ENCODE measurements at places on chromosomes 7 and 10.

DNA sequence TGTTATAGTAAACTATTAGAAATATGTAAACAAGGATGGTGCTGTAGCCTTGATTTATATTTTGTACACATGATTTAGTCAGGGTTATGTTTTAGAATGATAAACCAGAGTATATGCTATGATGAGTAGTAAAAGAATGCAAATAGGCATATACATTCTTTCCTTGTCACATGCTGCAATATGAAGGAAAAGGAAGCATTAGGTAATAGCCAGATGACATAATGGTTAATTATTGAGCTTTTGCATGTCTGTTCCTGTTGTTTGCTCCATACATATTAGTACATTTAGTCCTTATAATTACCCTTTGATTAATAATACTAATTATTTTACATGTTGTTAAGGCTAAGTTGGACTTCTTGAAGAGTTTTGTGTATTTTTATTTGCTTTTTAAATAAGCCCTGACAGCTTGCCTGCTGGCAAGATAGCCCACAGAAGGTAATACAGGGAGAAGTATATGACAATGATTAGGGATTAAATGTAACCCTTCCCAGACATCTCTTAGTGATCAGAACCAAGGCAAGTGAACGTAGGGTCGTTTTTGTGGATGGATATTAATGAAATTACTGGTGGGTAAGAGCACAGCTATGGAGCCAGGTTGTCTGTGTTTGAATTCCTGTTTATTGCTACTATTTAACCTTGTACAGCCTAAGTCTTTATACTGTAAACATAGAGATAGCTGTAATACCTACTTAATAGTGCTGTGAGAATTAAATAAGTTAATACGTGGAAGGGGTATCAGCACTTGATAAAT, 68.4 kb downstream of the PHTF2 start:
- no peak overlapping the region for H3K4me3 ChIP-seq
- no peak overlapping the region for H3K27ac ChIP-seq
- H3K4me1 ChIP-seq: peaks cover 4% of the 10 kb centered on the region
- no peaks in the 10 kb centered on the region for H3K27me3 ChIP-seq
- peaks cover 12% of the 10 kb centered on the region for H3K36me3 ChIP-seq

DNA sequence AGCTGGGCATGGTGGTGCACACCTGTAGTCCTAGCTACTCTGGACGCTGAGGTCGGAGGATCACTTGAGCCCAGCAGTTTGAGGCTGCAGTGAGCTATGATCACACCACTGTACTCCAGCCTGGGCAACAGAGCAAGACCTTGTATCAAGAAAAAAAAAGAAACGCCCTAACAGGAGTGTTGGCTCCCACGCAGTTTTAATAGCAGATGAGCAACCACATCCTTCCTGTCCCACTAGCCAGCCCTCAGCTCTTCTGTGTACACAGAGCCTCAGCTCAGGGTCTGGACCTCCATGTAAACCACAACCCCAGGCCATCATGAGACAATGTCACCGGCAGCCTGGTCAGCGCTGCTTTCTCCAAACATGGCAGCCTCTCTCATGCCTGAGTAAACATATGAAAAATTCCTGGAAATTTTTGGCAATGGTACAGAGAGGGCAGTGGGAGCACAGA, 108.2 kb downstream of the PIP4K2A start:
- peaks cover 16% of the 10 kb centered on the region for H3K36me3 ChIP-seq
- H3K27me3 ChIP-seq: no peaks in the 10 kb centered on the region
- no peak overlapping the region for H3K27ac ChIP-seq
- no peak for DNase-seq
- peaks cover 26% of the 10 kb centered on the region for H3K4me1 ChIP-seq
- H3K4me3 ChIP-seq: no peak overlapping the region

DNA sequence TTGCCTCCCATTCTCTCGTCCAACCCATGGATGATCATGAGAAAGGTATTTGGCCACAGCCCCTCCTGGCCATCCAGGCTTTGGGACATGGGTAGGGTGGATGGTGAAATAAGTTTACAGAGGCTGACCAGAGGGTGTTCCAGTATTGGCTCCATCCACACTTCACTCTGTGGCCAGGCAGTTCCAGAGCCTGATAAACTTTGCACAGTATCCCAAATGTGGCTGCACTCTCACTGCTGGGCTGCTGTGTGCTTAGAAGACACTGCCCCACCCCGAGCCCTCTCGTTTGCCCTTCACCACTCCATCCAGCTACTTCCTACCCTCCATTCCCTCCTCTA, 72.0 kb upstream of the ZMIZ1 start:
- H3K27me3 ChIP-seq: no peaks in the 10 kb centered on the region
- H3K4me3 ChIP-seq: no peak overlapping the region
- no peaks in the 10 kb centered on the region for H3K36me3 ChIP-seq
- no peak overlapping the region for H3K27ac ChIP-seq

DNA sequence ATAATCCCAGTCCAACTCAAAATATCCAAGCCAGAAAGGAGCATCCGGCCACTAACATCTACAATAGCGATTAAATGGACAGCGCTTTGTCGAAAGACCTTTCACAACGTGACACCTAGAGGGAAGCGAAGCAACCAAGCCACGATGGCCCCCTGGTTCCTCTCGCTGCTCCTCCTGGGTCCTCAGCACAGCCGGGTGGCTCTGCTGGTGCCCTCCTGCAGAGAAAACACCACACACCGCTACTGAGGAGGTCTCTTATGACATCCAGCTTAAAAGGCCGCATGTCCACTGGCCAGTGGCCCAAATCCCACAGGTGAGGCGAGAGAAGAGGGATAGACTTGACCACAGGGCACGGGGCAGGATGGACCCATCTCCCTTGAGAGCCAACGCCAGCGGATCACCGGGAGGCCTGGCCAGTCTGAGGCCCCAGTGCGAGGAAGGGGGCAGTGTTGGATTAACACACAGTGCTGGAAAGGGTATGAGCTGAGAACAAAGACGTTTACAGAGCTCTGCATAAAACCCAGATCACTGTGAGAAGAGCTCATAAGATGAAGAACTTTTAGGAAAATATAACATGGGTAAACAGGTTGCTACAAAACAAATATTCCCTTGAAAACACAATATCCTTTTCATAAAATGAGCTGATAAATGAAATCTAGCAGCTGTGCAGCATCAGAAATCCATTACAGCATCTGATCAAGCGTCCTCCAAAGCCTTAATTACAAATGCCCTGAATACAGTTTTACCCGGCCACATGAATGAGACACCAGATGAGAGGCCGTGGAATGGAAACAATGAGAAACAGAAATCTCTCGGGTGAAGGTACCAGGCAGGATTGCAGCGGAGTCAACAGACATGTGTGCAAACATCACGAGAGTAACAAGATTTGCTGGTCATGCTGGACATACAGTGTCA, 236.7 kb downstream of the DIP2C start:
- H3K4me3 ChIP-seq: no peak overlapping the region
- H3K4me1 ChIP-seq: peaks cover 53% of the 10 kb centered on the region
- peaks cover 4% of the 10 kb centered on the region for H3K36me3 ChIP-seq
- no peaks in the 10 kb centered on the region for H3K27me3 ChIP-seq

- DNase-seq: no peak
- no peak overlapping the region for H3K27ac ChIP-seq
- H3K4me3 ChIP-seq: no peak overlapping the region
- no peaks in the 10 kb centered on the region for H3K27me3 ChIP-seq
- peaks cover 20% of the 10 kb centered on the region for H3K4me1 ChIP-seq
Observed at GRCh38 chr10:73931767-73932619, 21.1 kb downstream of the PLAU start.

GRCh38 chr7:151082141-151083070, 887 bp downstream of the TMUB1 start:
- H3K27me3 ChIP-seq: peaks cover 3% of the 10 kb centered on the region
- H3K36me3 ChIP-seq: peaks cover 4% of the 10 kb centered on the region
- peak overlapping the region; percentile 91 for H3K4me3 ChIP-seq
- no peak for DNase-seq

- peaks cover 3% of the 10 kb centered on the region for H3K36me3 ChIP-seq
- H3K27me3 ChIP-seq: no peaks in the 10 kb centered on the region
- no peak overlapping the region for H3K4me3 ChIP-seq
- H3K4me1 ChIP-seq: peaks cover 25% of the 10 kb centered on the region
Observed at GRCh38 chr10:17066807-17067206, 62.8 kb downstream of the CUBN start.

- no peak overlapping the region for H3K27ac ChIP-seq
- DNase-seq: no peak
- H3K4me3 ChIP-seq: no peak overlapping the region
Observed at GRCh38 chr10:115909962-115910731, 362.9 kb downstream of the GFRA1 start.

GRCh38 chr7:39693812-39694211, 70.4 kb downstream of the RALA start:
- no peaks in the 10 kb centered on the region for H3K4me1 ChIP-seq
- H3K27me3 ChIP-seq: no peaks in the 10 kb centered on the region
- no peak overlapping the region for H3K4me3 ChIP-seq
- H3K27ac ChIP-seq: no peak overlapping the region

GRCh38 chr7:111763221-111763801, 201.0 kb upstream of the IMMP2L start:
- no peaks in the 10 kb centered on the region for H3K4me1 ChIP-seq
- no peaks in the 10 kb centered on the region for H3K27me3 ChIP-seq
- H3K4me3 ChIP-seq: no peak overlapping the region
- no peak for DNase-seq

DNA sequence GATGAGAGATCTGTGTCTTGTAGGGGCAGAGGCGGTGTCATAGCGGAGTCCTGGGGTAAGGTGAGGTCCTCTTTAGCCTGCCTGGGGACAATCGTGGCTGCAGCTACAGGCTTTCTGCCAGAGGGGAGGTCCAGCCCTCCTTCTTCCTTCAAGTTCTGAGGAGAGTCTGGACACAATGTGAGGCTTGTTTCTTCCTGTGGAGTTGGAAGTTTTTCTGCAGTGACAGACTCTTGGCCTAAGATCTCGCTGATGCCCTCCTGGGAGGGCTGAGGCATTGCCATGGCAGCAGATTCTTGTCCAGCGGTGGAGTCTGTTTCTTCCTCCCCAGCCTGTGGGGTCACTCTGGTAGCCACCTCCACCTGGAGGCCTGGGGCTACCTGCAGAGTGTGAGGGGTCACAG, 4.4 kb downstream of the NACAD start:
- H3K27me3 ChIP-seq: peaks cover 3% of the 10 kb centered on the region
- H3K27ac ChIP-seq: peak overlapping the region; percentile 27
- H3K4me1 ChIP-seq: peaks cover 6% of the 10 kb centered on the region
- H3K4me3 ChIP-seq: no peak overlapping the region

DNA sequence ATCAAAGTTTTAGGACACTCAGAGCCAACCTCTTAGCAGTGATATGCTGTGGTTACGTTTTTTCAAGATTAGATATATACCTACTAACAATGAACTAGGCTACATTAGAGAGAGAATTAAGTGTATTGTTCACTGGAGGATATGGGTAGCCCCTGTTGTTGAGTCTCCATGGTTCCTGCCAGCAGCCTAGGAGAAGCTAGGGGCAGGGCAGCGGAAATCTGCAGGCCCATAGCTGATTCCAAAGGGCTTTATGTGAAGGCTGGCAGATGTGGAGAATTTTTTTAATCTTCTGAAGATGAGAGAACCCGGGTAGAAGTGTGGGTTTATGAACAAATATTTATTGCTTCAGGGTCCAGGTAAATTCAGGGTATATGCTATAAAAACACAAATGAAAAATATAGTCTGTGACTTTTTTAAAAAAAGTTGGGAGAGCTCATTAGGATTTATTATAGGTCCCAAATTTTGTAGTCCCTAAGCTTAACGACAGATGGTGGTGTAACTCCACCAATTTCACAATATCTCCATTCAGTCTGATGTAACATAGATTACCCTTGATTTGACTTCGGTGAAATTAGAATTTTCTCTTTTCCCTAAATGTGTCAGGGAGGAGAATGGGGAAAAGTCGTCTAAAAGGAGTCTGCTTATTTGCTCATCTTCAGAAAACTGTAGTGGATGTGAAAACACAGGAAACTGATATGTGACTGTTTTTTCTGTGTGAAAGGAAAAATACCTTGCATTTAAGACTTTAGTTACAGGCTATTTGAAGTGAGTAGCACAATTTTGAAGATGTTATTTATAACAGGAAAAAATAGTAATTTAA, 163.0 kb upstream of the PPP1R3A start:
- H3K36me3 ChIP-seq: no peaks in the 10 kb centered on the region
- H3K27me3 ChIP-seq: peaks cover 73% of the 10 kb centered on the region
- peak overlapping the region; percentile 80 for H3K4me3 ChIP-seq
- DNase-seq: peak; percentile 18

DNA sequence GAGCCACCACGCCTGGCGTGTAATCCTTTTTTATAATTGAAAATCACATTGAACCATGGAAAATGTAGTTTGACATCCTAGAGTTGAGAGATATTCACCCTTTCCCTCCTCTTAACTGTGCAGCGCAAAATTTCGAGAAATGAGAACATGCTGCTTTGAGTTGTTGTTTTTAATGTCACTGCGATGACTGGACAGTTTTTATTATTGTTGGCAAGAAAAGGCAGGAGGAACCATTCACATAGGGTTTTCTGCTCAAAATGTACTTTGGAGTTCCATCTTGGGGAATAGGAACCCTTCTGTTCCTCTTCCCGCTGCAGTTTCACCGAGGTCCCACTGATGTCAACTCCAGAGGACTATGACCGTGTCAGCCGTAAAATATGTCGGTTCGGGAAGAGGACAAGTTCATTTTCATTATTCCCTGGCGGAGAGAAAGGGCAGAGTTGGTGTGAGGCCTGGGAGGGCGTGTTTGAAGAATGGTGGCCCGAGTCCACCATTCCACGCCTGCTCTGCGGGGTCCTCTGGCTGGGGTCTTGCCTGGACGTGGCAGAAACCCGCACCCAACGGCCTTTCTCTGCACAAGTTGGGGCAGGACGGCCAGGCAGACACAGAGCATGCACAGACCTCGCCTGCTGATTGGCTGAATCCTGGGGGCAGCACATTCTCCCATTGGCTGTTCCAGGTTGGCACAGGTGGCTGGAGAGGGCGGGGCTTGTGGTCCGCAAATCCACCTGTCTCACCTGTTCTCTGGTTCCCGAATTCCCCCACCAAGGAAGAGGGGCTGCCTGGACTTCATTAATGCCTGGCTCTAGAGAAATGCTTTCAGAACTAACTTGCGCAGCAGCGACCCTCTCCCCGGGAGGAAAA, 105.1 kb upstream of the TCF7L2 start:
- peaks cover 14% of the 10 kb centered on the region for H3K36me3 ChIP-seq
- H3K4me3 ChIP-seq: no peak overlapping the region

- no peak for DNase-seq
- H3K27me3 ChIP-seq: peaks cover 4% of the 10 kb centered on the region
- H3K4me3 ChIP-seq: no peak overlapping the region
Observed at GRCh38 chr10:114743521-114744231, 77.9 kb upstream of the FHIP2A start.

DNA sequence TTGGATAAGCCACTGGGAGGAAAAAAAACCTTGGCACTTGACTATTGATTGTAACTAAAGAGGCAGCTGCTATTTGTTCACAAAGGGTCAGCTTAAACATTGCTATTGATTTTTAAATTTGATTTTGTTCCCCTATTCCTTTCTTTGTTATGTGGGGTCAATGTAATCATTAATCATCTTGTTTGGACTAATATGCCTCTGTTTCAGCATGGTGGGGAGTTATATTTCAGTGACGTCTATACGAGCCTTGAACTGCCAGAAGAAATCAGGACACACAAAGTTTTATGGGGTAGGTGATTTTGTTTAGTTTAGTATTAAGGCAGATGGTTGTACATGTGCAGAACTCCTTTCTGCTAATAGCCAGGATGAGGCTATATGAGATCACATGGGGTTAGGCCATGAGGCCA, 7.5 kb downstream of the AS3MT start:
- no peak overlapping the region for H3K4me3 ChIP-seq
- H3K27ac ChIP-seq: no peak overlapping the region

GRCh38 chr10:30353851-30354250, 4.8 kb upstream of the MTPAP start:
- no peaks in the 10 kb centered on the region for H3K36me3 ChIP-seq
- H3K4me3 ChIP-seq: no peak overlapping the region
